ENCODE measurements at places on chromosomes 2 and 18.

DNA sequence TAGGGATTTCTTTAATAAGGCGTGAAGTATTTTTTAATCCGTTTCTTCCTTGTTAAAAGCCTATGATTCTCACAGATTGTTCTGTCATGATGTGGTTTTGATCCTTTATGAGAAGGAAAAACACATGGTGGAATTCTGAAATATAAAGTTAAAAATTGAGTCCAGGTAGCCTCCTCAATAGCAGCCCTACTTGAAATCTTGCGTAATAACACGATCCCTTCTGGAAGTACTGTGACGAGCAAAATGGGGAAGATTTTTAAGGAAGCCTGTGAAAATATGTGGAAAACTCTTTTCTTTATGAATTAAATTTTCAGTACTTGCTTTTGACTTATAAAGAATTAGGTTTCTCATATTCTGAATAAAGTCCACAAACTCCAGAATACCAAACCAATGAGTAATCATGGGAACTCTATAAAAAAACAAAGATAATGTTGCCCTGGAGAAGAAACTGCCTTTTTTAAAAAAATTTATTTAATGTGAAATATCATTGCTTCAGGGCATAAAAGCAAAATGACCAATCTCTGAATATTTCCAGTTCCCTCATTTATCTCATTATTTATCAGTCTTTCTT lies 476.4 kb upstream of the ZEB2 start:
- H3K36me3 ChIP-seq, result no peaks in the 10 kb centered on the region
- H3K27me3 ChIP-seq, result peaks cover 5% of the 10 kb centered on the region
- DNase-seq, result no peak
- H3K4me3 ChIP-seq, result no peak overlapping the region
- H3K4me1 ChIP-seq, result no peaks in the 10 kb centered on the region

DNA sequence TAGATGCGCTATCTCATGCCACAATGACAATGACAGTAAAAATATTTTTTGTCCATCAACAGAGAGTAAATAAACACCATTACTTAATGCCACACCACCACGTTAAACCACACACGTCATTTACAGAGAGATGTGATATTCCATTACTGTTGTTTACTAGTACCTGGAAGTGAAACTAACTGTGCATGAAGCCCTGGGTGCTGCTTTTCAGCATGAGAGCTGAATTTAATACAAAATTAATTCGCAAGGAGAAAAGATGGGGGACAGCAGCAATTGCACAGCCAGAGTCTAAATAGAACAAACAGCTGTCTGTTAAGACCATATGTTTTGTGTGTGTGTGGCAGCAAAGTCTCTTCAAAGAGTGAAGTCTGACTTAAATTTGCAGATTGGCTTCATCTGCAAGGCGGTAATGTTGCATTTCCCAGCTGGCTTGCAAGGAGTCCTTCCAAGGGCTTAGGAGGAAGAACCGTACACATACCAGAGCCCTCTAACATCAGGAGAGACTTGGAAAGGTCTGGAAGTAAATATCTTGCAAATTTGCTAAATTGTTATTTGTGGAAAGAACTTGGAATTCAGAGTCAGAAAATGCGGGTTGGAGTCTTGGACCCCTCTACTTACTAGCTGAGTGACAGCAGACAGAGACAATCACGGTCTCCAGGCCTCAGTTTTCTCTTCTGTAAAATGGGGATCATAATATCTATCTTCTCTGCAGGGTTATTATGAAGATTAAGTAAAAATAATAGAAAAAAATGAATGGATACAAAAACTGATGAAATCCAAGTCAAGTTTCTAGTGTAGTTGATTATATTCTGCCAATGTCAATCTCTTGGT lies 127.6 kb downstream of the ALPK2 start:
- peaks cover 14% of the 10 kb centered on the region for H3K27me3 ChIP-seq
- no peak for DNase-seq
- peaks cover 3% of the 10 kb centered on the region for H3K4me1 ChIP-seq
- no peak overlapping the region for H3K27ac ChIP-seq

DNA sequence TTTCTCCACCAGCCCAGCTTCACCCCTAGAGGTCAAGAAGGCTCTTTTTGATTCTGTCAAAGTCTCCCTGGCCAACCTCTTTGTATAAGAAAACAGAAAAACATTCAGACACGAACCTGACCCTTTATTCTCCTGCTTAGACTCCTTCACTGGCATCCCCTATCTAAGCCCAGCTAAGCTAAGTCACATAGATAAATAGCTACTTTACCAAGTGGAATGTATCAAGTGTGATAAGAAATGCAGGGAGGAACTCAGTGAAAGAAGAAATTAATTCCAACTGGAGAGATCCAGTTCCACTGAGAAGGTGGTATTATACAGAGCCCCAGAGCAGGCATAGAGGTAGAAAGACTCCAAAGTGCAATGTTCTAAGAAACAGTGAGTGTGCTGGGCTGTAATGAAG lies 489.5 kb downstream of the TNS1 start:
- no peaks in the 10 kb centered on the region for H3K36me3 ChIP-seq
- H3K27ac ChIP-seq, result no peak overlapping the region
- no peaks in the 10 kb centered on the region for H3K4me1 ChIP-seq

DNA sequence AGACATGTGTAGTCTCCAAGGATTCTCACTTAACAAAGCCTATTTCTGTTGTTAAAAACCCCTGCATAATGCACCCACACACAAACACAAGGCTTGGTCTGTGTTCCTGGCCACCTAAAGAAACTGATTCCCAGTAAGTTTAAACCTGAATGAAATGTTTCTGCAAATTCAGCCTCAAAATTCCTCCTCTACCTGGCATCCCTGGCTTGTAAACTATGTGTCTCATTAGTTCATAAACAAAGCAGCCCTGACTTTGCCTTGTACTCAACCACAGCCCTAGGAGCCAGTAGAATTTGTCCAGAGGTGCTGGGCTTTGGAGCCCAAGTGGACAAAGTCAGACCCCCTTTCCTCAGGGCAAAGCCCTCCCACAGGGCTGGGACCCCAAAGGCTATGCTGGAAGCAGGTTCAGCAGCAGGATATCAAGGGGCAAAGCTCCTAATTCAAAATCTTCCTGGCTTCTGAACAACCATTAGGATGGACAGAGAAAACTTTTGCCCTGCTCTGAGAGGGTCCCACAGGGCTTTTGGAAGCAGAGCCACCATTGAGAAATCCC lies 2.6 kb upstream of the HOXD13 start:
- no peak overlapping the region for H3K4me3 ChIP-seq
- peaks cover 3% of the 10 kb centered on the region for H3K36me3 ChIP-seq
- peaks cover 93% of the 10 kb centered on the region for H3K27me3 ChIP-seq
- H3K4me1 ChIP-seq, result peaks cover 11% of the 10 kb centered on the region
- no peak for DNase-seq

DNA sequence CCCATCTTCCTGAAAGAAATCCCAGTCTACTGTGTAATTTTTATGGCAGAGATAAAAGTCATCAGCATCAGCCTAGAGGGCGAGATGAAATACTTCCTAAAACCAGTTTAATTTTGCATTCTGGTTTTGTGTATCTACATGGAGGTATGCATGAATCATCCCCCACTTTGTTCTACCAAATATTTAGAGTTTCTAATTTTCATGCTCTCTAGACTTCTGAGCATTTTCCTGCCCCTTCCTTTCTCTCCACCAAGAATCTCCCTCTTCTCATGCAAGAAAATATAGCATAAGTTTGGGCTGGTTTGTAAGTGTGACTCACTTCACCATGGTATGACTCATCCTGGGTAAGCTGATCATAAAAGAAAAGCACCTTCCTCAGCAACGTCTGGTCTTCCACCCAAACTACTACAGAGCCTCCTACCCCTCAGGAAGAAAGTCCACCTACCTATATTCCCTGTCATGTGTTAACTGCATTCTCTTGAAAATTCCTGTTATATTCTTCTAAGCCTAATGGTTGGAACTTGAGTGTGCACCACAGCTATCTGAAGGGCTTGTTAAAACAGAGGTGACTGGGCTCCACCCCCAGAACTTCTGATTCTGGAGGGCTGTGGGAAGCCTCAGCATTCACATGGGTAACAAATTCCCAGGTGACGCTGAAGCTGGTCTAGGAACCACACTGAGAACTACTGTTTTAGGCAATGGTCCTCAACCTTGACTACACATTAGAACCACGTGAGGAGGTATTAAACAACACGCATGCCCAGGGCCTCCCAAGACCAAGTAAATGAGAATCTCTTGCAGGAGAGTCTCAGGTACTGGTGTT lies 37.4 kb upstream of the RAPGEF4 start:
- H3K36me3 ChIP-seq, result no peaks in the 10 kb centered on the region
- peaks cover 21% of the 10 kb centered on the region for H3K27me3 ChIP-seq
- H3K4me3 ChIP-seq, result no peak overlapping the region
- peaks cover 16% of the 10 kb centered on the region for H3K4me1 ChIP-seq

- no peaks in the 10 kb centered on the region for H3K4me1 ChIP-seq
- no peak overlapping the region for H3K27ac ChIP-seq
- no peak for DNase-seq
- no peaks in the 10 kb centered on the region for H3K36me3 ChIP-seq
Observed at GRCh38 chr2:210337159-210337558, 22.2 kb upstream of the MYL1 start.

- H3K27ac ChIP-seq, result no peak overlapping the region
- H3K4me3 ChIP-seq, result no peak overlapping the region
- no peak for DNase-seq
- H3K4me1 ChIP-seq, result no peaks in the 10 kb centered on the region
- H3K27me3 ChIP-seq, result peaks cover 8% of the 10 kb centered on the region
- no peaks in the 10 kb centered on the region for H3K36me3 ChIP-seq
Observed at GRCh38 chr18:24388957-24389356, 8.7 kb downstream of the OSBPL1A start.

DNA sequence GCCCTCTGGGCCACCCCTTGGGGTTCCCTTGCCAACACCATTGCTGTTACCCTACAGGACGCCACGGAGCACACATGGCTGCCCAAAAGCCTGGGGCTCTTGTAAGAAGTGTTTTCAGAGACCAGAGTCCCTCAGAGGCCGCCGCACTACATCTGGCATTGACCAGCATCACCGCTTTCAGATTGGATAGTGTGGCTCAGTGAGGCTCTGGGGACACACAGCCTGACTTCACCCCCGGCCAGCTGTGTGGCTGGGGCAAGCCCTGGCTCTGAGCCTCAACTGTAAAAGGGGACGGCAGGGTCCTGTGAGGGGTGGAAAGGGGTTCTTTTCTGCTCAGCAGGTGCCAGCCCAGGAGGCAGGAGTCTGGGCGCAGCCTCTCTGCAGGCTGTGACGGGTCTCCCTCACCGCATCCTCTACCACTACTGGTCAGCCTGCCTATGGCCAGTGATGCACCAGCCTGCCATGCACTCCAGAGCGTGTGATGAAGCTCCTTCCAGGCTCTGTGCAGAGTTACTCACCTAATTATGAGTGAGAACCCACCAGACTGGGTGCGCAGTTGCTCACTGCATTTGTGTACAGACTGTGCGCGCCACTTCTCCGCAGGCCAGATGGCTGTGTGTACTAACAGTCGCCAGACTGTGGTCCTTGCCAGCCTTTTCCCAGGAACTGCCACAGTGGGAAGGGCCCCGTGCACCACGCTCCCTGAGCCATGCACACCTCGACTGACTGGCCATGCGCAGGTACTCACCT lies 10.7 kb upstream of the OTOF start:
- H3K36me3 ChIP-seq, result no peaks in the 10 kb centered on the region
- DNase-seq, result no peak
- no peak overlapping the region for H3K27ac ChIP-seq
- no peaks in the 10 kb centered on the region for H3K27me3 ChIP-seq
- H3K4me3 ChIP-seq, result no peak overlapping the region
- H3K4me1 ChIP-seq, result peaks cover 30% of the 10 kb centered on the region

GRCh38 chr2:129379411-129379810 lies 600.1 kb upstream of the RAB6C start:
- no peaks in the 10 kb centered on the region for H3K36me3 ChIP-seq
- H3K27ac ChIP-seq, result no peak overlapping the region
- no peaks in the 10 kb centered on the region for H3K4me1 ChIP-seq

DNA sequence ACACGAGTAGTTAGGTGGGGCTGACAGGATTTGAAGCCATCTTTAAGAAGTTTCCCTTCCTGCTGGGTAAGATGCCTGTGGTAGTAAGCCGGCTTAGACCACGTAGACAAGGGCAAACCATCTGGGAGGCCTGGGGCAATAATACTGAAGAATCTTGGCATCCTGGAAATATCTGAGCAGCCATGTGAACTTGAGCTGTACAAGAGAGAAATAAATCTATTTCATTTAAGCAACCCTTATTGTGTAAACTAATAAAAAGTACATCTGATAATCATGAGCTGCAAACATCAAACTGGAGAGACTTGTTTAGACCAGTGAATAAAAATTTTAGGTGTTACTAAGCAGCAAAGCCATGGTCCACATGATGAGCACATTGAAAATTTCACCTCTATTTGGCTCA lies 11.4 kb upstream of the CETN1 start:
- no peak overlapping the region for H3K27ac ChIP-seq
- no peak for DNase-seq
- H3K4me1 ChIP-seq, result no peaks in the 10 kb centered on the region
- H3K4me3 ChIP-seq, result no peak overlapping the region

- H3K4me1 ChIP-seq, result no peaks in the 10 kb centered on the region
- peaks cover 12% of the 10 kb centered on the region for H3K27me3 ChIP-seq
- no peak overlapping the region for H3K4me3 ChIP-seq
- no peaks in the 10 kb centered on the region for H3K36me3 ChIP-seq
- H3K27ac ChIP-seq, result no peak overlapping the region
Observed at GRCh38 chr2:73131807-73132206, 19.1 kb upstream of the RAB11FIP5 start.
